Left kidney (tissue), 8 donors: ENCODE measurements at places on chromosomes 11 and 22.

GRCh38 chr11:110318638-110319404, 22.4 kb upstream of the RDX start:
- DNase-seq = no peak

GRCh38 chr11:135015966-135016365, 603.9 kb upstream of the B3GAT1 start:
- DNase-seq = no peak

DNA sequence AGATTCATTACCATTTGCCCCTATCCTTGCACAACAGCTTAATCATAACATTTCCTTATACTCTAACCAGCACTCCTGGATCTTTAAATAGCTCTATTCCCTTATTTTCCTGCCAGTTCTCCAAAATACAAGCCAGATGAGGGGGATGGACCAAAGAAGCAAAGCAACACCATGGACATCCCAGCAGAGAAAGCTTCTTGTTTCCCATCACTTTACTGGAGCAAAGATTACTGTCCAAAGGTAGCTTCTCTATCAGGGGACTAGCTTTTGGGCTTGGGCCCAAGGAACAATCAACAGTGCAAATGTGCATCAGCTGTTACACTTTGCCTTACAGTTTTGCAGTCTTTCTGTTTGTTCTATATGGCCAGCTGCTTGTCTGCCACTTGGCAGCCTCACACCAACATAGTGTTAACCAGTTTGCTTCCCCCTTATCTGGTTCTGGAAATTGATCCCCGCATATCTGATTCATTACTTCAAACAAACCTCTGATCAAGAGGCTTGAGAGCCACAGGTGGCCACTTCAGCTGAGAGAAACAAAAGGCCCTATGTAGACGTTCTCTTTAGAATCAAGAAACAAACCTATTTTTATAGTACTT, 814.3 kb downstream of the METTL15 start:
- DNase-seq = no peak

DNA sequence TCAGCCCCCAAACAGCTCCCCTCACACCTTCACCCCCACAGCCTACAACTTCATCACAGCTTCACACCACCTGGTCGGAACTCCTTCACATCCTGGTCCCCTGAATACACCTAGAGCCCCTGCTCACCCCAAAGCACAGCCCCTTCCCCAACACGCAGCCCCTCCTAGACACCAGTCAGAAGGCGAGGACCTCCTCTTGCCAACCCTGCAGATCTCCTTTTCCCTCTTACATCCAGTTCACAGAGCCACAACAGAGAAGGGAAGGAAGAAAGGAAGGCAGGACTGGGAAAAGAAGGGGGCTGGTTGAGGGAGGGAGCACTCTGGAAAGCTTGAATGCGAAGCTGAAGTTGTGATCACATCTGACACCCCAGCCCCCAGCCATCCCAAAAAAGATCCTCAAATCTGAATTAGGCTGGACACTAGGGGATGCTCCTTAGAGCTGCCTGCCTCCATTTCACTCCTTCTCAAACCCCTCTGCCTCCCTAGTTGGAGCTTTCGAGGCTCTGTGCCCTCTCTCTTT, 629 bp downstream of the CCKBR start:
- DNase-seq = no peak

- DNase-seq = no peak
Observed at GRCh38 chr11:94910779-94911178, 62.6 kb downstream of the CWC15 start.

GRCh38 chr11:73172992-73173656, 31.0 kb upstream of the FCHSD2 start:
- DNase-seq = no peak

DNA sequence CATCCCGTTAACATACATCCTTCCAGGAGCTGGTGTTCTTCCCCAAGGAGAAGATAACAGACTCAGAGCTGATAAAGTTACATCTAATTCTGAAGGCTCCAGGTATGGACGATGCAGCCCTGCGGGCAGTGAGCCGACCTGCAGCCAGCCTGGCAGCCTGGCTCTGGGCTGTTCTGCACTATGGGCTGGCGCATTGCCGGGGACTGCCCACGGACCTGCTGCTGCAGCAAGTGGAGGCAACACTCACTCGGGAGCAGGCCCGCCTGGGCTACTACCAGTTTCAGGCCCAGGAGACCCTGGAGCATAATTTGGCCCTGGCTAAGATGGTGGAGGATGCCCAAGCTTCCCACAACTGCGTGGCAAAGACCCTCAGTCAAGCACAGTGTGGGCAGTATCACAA, 39.7 kb downstream of the RRP8 start:
- DNase-seq = no peak

GRCh38 chr22:19815823-19816290, 38.8 kb downstream of the GNB1L start:
- no peak for DNase-seq

DNA sequence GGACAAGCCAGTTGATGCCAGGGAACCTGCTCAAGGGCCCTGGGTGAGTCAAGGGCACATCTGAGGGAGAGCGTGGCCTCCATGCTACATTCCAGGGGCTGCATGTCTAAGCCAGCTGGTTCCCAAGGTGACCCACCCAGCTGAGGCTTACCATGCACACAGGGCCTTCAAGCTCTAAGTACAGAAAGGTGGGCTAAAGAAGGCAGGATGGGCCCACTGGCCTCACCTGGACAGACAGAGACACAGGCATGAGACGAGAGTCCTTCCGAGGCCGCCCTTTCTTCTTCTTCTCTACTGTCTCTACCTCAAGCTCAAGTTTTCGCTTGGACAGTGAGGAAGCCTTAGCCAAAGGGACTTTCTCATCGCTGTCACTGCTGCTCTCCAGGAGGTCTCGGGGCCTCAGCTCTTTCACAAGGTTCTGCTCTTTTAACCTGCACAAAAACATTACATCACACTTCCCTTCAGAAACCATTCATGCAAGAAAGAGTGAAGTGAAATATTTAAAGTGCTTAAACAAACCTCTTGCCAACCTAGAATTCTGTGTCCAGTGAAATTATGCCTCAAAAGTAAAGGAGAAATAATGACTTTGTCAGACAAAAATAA, 69.9 kb downstream of the HIRA start:
- no peak for DNase-seq

DNA sequence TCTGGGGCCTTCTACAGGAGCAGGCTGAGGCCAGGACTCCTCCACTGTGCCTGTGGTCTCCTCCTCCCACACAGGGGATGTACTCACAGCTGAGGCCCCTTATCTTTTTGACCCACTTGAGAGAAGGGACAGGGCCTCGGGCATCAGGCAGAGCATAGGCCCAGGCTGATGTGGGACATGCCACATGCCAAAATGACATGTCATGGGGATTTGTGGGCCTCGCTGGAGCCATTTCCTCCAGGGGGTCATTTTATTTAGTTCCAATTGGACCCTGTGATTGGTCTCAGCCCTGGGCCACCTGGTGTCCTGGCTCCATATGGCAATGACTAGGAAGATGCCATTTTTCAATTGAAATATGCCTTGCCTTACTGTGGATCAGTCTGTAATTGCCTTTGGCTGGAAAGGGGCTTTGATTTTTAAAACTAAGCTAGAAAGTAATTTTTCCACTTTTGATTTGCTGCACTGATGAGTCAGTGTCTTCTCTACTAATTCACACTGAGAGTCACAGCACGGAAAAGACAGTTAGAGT, 171.1 kb upstream of the NAV2 start:
- no peak for DNase-seq

DNA sequence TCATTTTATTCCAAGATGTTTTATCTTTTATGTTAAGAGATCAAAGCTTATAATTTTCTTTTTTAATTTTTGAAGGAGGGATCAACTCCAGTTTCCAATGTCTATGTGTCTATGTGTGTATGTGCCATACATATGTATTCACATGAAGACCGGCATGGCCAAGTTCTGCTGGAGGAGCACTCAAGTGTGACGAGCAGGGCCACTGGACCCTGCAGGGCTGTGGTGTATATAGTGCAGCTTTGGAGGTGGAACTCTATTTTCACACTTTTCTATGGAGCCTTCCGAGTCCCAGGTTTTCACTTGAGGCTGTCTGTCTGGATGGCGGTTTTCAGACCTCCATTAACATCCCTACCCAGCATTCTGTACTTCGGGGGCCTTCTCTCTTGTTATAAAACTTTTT, 36.5 kb upstream of the TTC12 start:
- no peak for DNase-seq

DNA sequence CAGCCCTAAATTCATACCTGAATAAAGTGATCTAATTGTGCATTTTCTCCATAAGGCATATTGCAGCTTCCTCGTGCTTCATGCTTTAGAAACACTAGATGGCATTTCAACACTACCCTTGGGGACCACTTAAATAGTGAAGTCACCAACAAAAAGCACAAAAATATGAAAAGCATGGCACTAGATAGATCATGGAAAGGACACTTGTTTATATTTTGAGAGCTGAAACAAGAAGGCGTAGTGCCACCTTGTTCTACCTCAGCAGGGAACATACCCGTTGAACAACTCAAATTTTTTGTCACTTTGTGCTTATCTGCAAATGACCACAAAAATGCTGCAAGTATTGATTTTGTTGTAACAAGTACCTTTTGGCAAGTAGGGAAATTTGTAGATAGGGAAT, 8.6 kb downstream of the TBCEL start:
- DNase-seq = no peak

GRCh38 chr11:6646071-6646470, 9.5 kb downstream of the DCHS1 start:
- no peak for DNase-seq

- DNase-seq = no peak
Observed at GRCh38 chr22:25663654-25664053, 78.3 kb upstream of the MYO18B start.
